ENCODE measurements at places on chromosomes 3 and 15. TPM values are rescaled to one million over a fixed set of nuclear protein-coding genes. Genes with fewer than 3 reads are reported as not detected.
A peak's percentile ranks its signal among the peaks of the same experiment; 100 is the strongest.

GRCh38 chr15:41606997-41607396 lies 48.0 kb downstream of the TYRO3 start:
- peak; percentile 71 for DNase-seq

- DNase-seq: no peak
Observed at GRCh38 chr3:112646623-112647022, 5.7 kb upstream of the CCDC80 start.

DNA sequence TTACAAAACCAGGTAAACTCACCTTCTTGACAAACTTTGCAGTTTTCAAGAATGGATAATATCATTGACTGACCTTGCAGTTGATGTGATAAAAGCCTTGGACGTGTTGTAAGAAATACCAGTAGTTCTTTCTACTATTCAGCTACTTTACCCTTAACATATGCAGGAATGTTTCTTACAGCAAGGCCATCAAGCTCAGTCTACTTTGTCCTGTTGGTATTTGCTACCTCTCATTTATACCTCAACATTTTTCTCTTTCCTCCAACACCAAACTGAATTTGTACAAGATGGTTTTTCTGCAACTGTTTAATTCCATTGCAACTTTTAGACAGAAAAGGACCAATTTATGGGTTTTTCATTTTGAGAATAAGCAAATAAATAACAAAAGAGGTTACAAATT lies 147.4 kb upstream of the BCHE start:
- no peak for DNase-seq

- no peak for DNase-seq
Observed at GRCh38 chr3:19065027-19065426, 83.3 kb upstream of the KCNH8 start.

- no peak for DNase-seq
Observed at GRCh38 chr3:88032245-88032644, 26.6 kb downstream of the CGGBP1 start.

GRCh38 chr3:71310359-71310979 lies 273.1 kb downstream of the FOXP1 start:
- DNase-seq: peak; percentile 80

DNA sequence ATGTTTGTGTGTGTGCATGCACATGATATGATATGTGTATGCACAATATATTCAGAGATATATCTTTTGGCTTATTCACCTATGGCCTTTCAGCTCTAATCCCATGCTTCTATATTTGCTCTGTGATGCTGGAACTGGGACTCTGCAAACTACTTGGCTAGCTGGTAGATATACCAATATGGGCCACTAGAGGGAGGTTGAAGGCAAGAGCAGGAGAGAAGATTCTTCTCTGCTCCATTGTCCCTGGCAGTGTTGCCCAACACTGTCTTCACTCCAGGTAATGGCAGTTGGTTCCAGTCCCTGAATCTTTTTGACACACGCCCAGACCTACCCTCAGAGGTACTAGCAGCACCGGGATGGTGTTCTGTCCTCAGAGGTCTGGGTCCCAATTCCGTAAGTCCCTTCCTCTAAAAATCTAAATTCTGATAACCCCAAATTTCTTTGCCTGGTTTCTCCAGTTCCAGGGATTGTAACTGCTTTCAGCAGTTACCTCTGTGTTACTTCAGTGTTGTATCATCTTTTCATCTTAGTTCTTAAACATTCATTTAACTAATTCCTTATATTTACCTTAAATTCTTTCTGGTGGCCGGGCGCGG lies 44.7 kb downstream of the GTPBP8 start:
- peak; percentile 19 for DNase-seq

GRCh38 chr3:127053026-127053425 lies 70.1 kb downstream of the PLXNA1 start:
- DNase-seq: no peak

DNA sequence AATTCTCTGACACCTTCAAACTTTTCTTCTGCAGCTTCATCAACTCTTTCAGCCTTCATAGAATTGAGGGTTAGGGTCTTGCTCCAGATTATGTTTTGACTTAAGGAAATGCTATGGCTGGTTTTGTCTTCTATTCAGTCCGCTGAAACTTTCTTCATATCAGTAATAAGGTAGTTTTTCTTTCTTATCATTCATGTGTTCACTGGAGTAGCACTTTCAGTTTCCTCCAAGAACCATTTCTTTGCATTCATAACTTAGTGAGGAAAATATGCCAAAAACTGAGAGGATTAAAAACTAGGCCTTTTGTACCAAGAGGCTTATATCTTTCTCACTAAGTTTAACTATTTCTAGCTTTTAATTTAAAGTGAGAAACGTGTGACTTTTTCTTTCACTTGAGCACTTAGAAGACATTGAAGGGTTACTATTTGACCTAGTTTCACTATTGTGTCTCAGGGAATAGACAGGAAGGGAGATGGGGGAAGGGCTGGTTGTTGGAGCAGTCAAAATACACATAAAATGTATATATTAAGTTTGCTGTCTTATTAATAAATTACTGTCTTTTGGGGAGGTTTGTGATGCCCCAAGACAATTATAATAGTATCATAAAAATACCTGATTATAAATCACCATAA lies 1110.1 kb downstream of the TBL1XR1 start:
- DNase-seq: no peak

- DNase-seq: no peak
Observed at GRCh38 chr3:9617056-9617455, 32.2 kb upstream of the MTMR14 start.

Gene IRAK2
- total RNA-seq: 6.1 TPM
